Activated CD4-positive, alpha-beta T cell treated with anti-CD3 and anti-CD28 coated beads, Interleukin-2, amount 50 U/mL, for 1 hour (primary cell): ENCODE measurements at places on chromosomes 13 and 19.

DNA sequence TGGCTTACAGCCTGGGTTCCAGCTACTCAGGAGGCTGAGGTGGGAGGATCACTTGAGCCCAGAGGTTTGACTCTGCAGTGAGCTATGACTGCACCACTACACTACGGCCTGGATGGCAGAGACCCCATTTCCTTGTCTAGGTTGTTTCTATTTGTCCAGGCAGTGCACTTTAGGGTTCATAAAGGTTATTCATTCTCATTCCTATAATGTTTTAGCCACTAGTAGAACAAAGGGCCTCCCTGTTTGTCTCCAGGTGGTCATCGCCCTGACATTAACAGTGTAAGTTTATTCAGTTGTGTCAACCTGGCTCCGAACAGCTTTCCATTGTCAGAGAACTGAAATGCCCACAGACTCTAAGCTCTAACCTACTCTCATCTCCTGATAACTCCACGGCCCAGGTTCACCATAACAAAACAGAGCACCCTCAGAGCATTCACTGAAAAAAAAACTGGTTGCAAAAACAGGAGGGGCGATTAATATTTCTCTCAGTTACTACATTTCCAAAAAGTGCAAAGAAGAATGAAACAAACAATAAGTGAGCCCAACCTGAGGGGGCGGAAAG, 37.1 kb downstream of the SMAD9 start:
- no peak for DNase-seq

- DNase-seq = no peak
Measured at GRCh38 chr13:36054041-36054440, 77.1 kb downstream of the DCLK1 start.

GRCh38 chr13:110471156-110471832, 90.2 kb downstream of the RAB20 start:
- no peak for DNase-seq

DNA sequence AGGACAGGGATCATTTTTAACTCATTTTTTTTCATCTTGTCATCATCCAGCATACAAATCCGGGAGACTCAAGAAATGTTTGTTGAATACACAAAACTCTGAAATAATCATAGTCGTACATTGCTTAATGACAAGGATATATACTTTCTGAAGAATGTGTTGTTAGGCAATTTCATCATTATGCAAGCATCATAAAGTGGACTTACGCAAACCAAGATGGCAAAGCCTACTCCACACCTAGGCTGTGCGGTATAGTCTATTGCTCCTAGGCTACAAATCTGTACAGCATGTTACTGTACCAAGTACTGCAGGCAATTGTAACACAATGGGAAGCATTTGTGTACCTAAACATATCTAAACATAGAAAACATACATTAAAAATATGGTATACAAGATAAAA, 264.1 kb downstream of the TSHZ3 start:
- DNase-seq = no peak

GRCh38 chr19:14039181-14039580, 7.6 kb downstream of the IL27RA start:
- DNase-seq = no peak

DNA sequence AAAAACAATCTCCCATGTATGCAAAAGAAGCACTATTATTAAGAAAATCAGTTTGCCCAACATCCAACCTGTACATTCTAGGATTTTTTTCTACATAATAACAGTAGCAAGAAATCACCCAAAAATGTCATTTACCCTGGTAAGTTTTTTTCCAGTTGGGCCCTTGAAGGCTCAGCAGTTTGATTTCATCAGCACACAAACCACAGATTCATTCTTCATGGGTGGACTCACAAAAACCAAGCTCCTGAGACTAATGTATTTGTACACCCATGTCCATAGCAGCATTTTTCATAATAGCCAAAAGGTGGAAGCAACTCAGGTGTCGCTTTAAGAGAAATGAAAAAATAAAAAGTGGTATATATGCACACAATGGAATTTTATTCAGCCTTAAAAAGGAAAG, 210.1 kb downstream of the TBC1D4 start:
- DNase-seq = no peak

DNA sequence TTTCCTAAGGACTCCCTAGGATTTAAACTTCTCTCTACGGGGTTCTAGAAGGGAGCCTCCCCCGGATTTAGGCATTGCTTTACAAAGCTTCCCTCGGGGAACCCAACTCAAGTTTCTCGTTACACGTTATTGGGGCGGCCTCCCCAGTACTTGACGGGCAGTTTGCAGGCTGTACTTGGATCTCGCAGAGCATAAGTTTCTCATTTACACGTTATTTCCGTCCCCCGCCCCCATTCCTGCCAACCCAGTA, 584 bp downstream of the SMG9 start:
- no peak for DNase-seq

- no peak for DNase-seq
Measured at GRCh38 chr13:28636069-28636468, 22.9 kb upstream of the POMP start.

DNA sequence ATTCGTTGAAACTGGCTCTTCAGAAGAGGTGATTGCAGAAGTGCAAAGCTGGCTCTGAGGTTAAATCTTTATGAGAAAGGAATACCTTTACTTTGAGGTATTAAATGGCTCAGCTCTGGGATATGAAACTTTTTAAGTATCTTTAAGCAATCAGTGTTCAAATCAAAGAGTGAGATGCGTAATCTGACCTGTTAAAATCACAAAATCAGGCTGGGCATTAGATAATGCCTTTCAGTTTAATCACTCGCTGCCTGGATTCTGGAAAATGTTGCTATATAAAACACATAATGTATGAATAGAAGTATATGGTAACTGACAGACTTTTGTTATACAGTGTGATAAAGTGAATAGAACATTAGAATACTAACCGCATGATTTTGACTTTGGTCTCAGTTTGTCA, 2.0 kb upstream of the DGKH start:
- DNase-seq = no peak

- no peak for DNase-seq
Measured at GRCh38 chr13:51557875-51558612, 26.2 kb upstream of the WDFY2 start.

- no peak for DNase-seq
Measured at GRCh38 chr19:15649526-15649925, 8.8 kb downstream of the CYP4F3 start.

GRCh38 chr13:49319951-49320350, 72.2 kb downstream of the CDADC1 start:
- no peak for DNase-seq

- DNase-seq = no peak
Measured at GRCh38 chr13:76820759-76821158, 65.4 kb downstream of the KCTD12 start.

- no peak for DNase-seq
Measured at GRCh38 chr19:372306-372890, 27.8 kb upstream of the MIER2 start.

DNA sequence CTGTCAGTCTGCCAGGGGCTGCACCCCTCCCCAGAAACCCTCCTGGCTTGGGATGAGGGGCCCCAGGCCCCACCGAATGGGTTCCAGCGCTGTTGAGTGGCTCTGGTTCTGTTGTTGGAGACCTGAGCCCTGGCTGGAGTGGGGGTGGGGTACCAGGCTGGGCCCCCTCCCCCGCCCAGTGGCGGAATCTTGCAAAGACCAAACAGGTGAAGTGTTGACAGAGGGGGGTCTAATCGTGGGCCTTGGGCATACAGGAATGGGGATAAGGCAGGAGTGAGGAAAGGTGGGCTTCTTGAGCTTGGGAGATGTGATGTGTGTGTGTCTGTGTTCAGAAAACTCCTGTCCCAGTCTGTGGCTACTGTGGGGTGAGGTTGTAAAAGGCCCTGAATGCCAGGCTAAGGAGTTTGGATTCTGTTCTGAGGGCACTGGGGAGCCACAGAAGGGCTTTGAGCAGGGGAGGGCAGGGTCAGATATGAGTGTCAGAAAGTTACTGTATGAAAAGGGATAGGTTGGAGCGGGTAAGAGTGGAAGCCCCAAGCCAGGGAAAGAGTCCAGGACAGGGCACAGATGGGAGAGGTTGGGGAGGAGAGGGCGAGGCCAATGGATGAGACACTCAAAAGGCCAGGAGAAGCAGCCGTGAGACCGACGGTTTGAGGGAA, at the start of gene HIPK4:
Gene HIPK4, minus strand, starts transcription at position 98 of the 659 bp plus-strand sequence. CDS start 279 bp downstream, outside the sequence.
- DNase-seq = no peak

- DNase-seq = peak; percentile 93
Measured at GRCh38 chr19:39411832-39412099, 703 bp upstream of the PLEKHG2 start.

DNA sequence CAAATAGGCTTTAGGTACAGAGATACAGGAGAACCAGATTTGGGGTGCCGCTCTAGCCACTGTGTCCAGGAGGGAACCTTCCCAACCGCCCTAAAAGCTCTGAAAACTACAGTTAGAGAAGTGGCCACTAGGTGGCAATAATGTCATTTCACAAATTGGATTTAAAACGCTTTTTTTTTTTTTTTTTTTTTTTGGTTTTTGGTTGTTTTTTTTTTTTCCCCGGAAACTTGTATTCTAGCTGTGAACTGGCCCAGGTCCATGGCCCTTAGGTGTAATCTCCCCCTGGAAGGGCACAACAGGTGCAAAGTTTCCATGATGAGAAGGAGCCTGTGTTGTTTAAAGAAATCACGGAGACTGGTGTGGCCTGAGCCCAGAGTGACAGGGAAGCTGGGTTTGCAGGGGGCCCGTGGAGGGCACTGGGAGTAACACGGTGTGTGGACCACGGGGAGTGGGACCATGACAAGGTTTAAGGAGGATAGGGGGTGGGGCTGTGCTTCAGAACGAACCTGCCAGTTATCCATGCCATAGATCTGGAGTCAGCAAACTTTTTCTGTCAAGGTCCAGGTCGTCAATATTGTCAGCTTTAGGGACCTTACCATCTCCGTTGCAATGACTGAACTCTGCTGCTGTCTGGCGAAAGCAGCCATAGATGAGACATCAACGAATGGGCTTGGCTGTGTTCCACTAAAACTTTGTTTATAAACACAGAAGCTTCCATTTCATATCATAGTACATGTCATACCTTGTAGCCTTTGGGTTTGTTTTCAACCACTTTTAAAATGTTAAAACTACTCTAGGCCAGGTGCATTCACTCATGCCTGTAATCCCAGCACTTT, 10.1 kb downstream of the OR1I1 start:
- DNase-seq = peak; percentile 34

DNA sequence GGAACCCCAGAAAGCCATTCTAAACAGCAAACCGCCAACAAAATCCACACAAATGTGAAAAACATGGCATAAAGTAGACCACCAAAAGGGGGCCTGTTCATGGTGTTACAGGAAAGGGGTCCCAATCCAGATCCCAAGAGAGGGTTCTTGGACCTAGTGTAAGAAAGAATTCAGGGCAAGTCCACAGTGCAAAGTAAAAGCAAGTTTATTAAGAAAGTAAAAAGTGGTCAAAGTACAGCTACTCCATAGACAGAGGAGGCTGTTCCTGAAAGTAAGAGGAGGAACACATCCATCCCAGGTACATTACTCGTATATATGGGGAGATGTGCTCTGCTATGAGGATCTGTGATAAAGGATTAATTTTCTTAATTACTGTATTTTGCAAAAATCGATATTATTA, 67.8 kb upstream of the SLC15A1 start:
- no peak for DNase-seq

- no peak for DNase-seq
Measured at GRCh38 chr19:55694241-55694655, 19.2 kb downstream of the EPN1 start.

- DNase-seq = no peak
Measured at GRCh38 chr19:55345818-55346724, 6.4 kb downstream of the KMT5C start.

DNA sequence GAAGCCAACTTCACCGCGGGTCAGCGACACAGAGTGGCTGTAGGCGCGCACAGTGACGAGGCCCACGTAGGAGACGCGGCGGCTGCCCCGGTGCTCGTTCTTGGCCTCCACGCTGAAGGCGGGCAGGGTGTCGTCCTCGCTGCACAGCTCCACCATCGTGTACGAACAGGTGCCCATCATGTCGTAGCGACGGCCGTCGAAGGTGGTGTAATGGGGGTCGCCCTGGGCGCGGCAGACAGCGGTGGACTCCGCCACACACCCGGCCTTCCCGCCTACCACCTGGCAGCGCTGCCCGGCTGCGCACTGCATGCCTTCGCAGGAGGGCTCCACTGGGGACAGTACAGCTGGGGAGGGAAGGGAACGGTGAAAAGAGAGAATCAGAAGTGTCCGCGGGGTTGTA, 10.0 kb downstream of the FCGBP start:
- DNase-seq = no peak

GRCh38 chr13:29756506-29756905, 93.9 kb downstream of the UBL3 start:
- DNase-seq = no peak

DNA sequence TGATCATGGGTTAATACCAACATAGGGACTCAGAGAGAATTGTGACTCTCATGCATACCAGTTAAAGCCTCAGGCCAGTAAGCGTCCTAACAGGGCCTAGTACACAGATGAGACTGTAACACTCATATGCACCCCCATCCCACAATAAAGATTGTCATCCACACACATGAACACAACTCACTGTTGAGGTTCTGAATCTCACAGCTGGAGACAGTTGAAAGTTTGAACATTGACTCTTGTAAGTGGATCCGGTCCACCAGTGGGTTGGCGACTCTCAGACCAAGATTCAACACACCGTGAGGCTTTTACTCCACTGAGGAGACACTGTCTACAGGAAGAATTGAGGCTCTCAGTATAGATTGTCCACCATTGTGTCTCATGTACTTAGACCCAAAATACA, 88.1 kb downstream of the ZNF429 start:
- DNase-seq = no peak

DNA sequence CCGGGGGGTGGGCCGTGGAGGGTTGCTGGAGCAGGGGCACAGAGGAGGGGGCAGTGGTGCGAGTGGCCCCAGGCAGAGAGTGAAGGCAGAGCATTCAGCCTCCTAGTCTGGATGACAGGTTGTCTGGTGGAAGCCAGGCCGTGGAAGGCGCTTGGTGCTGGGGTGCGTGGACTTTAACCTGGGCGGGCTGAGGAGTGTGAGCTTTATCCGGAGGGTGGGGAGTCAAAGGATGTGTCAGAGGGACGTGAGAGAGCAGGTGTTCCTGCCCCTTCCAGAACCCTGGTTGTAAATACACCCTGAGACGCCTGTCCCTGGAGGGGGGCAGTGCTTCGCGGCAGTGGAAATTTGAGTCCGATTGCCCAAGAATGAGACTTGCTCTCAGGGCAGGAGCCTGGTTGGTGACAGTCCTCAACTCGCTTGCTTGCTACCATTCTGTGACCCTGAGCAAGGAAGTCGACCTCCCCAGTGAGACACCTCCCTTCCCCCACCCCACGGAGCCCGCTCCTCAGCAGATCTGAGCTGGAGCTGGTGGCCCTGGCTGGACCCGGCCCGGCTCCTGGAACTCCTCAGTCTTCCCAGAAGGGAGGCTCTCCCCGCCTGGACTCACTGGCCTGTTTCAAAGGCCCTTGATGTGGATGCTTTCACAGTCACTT, 2.3 kb downstream of the SPPL2B start:
- no peak for DNase-seq
